ENCODE measurements at places on chromosomes 1 and 21.

GRCh38 chr1:33137800-33138199, 44.0 kb downstream of the TRIM62 start:
- no peak for DNase-seq

GRCh38 chr1:160993544-160994193, 27.3 kb downstream of the F11R start:
- DNase-seq, result no peak

GRCh38 chr1:2255420-2256369, 27.6 kb downstream of the SKI start:
- DNase-seq, result no peak

DNA sequence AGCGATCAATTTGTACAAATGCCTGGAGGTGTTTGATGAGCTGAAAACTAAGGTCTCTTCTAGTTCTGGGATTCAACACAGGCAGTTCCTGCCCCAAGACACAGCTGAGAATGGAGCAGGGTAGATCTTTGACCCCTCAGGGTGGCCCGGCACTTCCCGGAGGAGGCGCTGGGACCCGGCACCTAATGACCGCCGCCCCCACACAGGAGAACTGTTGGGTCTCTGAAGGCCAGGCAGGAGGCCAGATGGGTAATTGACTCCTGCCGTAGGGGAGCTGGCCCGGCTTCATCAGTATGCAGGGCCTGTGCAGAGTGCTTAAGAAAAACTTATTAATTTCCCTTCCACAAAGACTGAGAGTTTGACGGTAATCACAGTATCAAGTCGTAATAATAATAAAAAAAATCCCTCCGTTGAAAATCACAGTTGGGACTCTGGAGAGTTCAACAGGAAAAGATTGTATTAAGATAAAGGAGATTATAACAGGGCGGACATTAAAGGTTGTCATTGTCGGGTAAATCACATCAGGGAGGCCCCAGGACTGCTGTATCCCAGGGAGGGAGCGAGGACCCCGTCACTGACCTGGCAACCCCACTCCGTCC, 51.7 kb downstream of the UBIAD1 start:
- DNase-seq, result no peak

- no peak for DNase-seq
These were observed 425.1 kb downstream of the SETD4 start for GRCh38 chr21:35635261-35635660.

- DNase-seq, result no peak
These were observed 640 bp downstream of the JTB start for GRCh38 chr1:153976819-153977249.
